Astrocyte (in vitro differentiated cells and primary cell): ENCODE measurements at places on chromosomes 4 and X.

DNA sequence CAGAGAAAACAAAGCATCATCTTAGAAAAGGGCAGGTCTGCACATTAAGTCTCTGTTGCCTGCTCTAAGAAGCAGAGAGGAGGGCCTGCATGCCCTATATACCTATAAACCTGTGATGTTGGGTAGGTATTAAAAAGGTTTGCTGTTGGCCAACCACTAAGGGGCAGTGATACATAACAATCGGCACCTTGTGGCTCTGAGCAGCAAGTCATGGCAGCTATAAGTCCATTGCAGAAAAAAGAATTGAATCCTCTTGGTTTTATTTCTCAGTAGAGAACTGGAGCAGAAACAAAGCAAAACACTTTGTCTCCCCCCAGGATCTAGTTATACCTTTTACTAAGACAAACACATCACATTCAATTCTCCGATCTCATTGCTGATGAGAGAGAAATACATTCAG is 1364.4 kb downstream of the STIM2 start:
- peak; percentile 9 for DNase-seq

- no peak for DNase-seq
Observed at GRCh38 chr4:171742436-171742835, 70.8 kb upstream of the GALNTL6 start.

DNA sequence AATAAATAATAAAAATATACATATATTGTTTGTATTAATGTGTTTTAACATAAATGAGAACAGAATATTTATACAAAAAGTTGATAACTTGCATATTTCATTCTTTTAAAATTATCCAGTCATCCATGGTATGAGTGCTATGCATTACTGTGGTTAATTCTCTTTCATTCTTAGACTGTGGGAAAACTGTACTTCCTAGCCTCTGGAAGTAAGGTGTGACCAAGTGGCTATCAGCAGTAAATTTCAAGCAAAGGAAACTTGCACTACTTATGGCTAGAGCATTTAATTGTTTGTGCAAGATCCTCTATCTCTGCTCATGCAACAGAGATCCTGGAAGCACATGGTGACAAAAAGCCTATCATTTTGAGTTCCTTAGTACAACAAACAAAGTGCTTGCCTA is 1054.5 kb upstream of the PABPC4L start:
- DNase-seq = peak; percentile 71

GRCh38 chrX:27445438-27445837 is 17.7 kb downstream of the PPP4R3C start:
- DNase-seq = no peak

- no peak for DNase-seq
Observed at GRCh38 chr4:119629142-119629471, 503 bp upstream of the PDE5A start.

GRCh38 chr4:40587351-40587750 is 42.3 kb downstream of the RBM47 start:
- no peak for DNase-seq
